CD14-positive monocyte (primary cell): ENCODE measurements at places on chromosomes 16 and 17.

GRCh38 chr17:41527063-41528023 lies 765 bp downstream of the KRT19 start:
- no peak for DNase-seq

DNA sequence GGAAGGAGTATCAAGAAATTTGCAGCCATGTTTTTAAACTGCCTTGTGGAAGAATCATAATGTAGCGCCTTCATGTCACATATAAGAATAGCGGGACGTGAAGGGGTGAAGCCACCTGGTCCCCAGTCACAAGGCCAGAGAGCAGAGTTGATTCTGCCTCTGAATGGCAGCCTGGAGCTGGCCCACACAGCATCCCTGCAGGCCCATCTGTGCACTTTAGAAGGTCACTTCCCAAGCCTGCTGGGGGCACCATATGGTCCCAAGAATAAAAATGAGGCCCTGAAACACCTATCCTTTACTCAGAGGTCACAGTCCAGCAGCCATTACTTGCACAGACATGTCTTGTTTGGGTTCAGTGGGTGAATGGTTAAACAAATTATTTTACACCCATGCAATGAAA lies 15.0 kb downstream of the CD300E start:
- DNase-seq, result no peak

GRCh38 chr17:16513873-16514272 lies 21.9 kb upstream of the LRRC75A start:
- peak; percentile 82 for DNase-seq

DNA sequence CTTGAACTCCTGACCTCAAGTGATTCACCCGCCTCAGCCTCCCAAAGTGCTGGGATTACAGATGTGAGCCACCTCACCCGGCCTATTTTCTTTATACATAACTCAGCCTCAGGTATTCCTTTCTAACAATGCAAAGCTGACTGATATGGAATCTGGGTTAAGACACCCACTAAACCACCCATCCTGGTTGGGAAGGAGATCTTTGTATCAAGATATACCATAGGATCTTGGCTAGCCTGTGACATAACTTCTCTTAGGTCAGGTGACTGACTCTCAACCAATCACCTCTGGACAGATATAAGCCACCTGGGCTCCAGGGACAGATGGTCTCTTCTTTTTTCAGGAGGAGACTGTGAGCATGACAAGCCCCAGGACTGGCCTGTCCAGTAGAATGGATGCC lies 51.2 kb upstream of the NKD1 start:
- DNase-seq, result no peak

DNA sequence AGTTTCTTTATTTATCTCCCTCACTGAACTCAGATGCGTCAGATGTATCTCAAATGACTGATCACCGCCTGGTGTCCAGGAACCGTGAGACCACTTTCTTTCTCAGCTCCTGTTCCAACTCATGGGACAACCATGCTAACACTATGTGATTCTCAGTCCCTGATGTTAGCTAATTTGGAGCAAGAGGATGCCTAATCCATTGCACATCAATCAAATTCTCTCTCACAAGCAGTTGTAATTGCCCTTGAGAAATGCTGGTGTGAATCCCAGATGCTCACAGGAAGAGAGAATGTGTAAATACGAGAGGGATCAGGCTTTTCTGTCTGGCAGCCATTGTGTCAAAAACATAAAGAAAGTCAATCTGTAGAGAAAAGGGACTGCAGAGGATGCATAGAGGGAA lies 134.9 kb downstream of the WSCD1 start:
- no peak for DNase-seq

- DNase-seq, result no peak
Measured at GRCh38 chr16:9370061-9370491, 278.6 kb downstream of the HAPSTR1 start.

GRCh38 chr17:49887744-49888360 lies 40.0 kb upstream of the TAC4 start:
- DNase-seq, result no peak

- DNase-seq, result no peak
Measured at GRCh38 chr17:49545806-49546545, 29.7 kb upstream of the NXPH3 start.

- no peak for DNase-seq
Measured at GRCh38 chr17:48528153-48528935, 2.5 kb downstream of the HOXB1 start.

- no peak for DNase-seq
Measured at GRCh38 chr16:85213926-85214675, 101.8 kb upstream of the CIBAR2 start.

DNA sequence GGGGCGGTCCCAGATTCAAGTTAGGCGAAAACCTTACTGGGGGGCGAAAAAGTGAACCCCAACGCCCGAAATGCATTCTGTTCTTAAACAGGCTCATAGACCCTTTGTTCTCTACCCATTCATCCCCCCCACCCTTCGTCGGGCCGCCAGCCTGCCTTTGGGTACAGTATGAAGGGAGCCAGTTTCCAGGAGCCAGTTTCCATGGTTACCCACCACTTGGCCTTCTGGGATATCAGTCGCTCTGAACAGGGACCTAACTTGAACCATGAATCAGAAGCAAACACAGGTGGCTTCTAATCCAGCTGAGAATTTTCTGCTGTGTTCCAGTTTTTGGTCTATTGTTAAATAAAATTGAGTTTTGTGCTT lies 532 bp downstream of the DHX40 start:
- DNase-seq, result peak; percentile 58

GRCh38 chr16:49574826-49575225 lies 201.2 kb downstream of the C16orf78 start:
- no peak for DNase-seq

GRCh38 chr17:50462446-50462845 lies 6.2 kb downstream of the CHAD start:
- no peak for DNase-seq

- peak; percentile 30 for DNase-seq
Measured at GRCh38 chr16:31215287-31216162, 1.4 kb downstream of the PYDC1 start.
